NCI-H510A (cell line): ENCODE measurements at places on chromosomes 2 and 18.

GRCh38 chr2:84723831-84724230 lies 157.1 kb downstream of the TRABD2A start:
- DNase-seq, result no peak

DNA sequence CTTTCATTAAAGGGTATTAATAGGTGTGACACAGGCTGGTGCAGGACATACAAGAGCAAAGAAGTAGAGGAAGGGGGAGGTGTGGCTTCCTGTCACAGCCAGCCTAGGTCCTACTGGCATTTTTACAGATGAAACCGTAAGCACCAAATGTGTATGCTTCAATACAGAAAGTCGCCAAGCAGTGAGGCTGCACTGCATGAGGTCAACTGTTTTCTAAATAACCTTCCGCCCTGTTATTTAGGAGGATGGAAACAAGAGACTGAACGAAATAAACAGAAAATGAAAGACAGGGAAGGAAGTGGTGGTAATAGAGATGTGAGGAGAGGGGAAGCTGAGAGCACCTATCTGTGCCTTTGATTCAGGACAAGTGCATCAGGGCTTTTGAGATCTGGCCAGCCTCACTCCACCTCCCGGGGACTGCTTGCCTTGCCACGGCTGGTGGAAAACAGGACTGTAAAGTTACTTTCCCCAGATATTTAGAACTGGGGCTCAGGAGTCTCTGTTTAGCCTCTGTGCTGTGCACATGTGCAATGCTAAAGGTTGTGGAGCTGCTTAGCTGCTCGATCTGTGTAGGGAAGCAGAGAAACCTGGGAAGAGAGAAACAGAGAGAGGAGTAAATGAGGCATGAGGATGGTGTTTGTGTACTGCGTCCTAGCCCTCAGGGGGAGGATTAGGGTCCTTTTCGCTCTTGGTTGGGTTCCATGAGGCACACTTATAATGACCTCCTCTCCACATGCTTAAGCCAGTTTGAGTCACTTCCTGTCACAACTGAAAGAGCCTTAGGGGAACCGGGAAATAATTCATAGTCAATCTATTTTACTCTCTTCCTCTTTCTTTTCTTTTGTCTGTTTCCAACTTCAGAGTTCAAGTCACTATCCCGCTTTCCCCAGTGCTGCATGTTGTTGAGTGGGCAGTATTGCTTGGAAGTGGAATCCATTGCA lies 62.3 kb upstream of the BOD1L2 start:
- no peak for DNase-seq

GRCh38 chr18:7772510-7772888 lies 205.4 kb downstream of the PTPRM start:
- DNase-seq, result no peak

GRCh38 chr18:2002151-2002550 lies 569.2 kb downstream of the METTL4 start:
- DNase-seq, result no peak

GRCh38 chr2:171578127-171578803 lies 56.0 kb downstream of the CYBRD1 start:
- DNase-seq, result no peak

GRCh38 chr18:9804517-9805104 lies 81.2 kb upstream of the TXNDC2 start:
- DNase-seq, result no peak

- DNase-seq, result peak; percentile 7
Observed at GRCh38 chr2:121689356-121689755, 40.1 kb upstream of the CLASP1 start.
